ENCODE measurements at places on chromosomes 4 and X.

- H3K4me1 ChIP-seq: no peaks in the 10 kb centered on the region
- H3K4me3 ChIP-seq: no peak overlapping the region
- no peaks in the 10 kb centered on the region for H3K36me3 ChIP-seq
- DNase-seq: no peak
Measured at GRCh38 chr4:158767451-158767850, 1.4 kb upstream of the FNIP2 start.

GRCh38 chr4:55444827-55445226, 49.1 kb downstream of the TMEM165 start:
- no peak overlapping the region for H3K27ac ChIP-seq
- peaks cover 52% of the 10 kb centered on the region for H3K36me3 ChIP-seq
- H3K27me3 ChIP-seq: no peaks in the 10 kb centered on the region
- no peak for DNase-seq

GRCh38 chr4:153518001-153518400, 51.8 kb downstream of the TMEM131L start:
- DNase-seq: peak; percentile 48
- H3K27ac ChIP-seq: peak overlapping the region; percentile 92
- peaks cover 54% of the 10 kb centered on the region for H3K36me3 ChIP-seq

DNA sequence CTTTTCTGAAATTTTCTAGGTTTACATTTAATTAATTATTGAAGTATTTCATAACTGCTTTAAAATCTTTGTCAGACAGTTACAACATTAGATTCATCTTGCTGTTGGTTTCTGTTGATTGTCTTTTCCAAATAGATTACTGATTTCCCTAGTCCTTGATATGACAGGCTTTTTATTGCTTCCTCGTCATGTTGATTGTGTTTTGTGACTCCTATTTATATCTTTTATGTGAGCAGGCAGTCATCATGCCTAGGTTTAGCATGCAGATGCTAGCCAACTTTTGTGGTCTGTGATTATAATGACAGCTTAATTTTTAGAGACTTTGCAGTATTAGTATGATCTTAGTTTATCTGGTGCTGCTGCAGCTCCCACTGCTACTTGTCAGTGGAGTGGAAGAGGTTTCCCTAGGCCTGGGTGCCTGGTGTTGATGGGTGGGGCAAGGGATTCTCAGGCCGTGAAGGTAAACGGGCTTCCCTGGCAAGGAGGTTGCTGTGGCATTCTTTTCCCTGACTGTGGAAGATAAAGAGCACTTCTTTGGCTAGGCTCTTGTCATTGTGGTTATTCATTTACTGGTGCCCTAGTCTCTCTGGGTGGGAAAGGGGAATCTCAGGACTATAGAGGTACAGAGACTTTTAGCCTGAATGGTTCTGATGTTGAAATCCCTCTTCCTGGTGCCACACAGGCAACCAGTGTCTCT, 65.7 kb downstream of the SERPINA7 start:
- no peaks in the 10 kb centered on the region for H3K4me1 ChIP-seq
- no peak for DNase-seq
- H3K27ac ChIP-seq: no peak overlapping the region
- no peak overlapping the region for H3K4me3 ChIP-seq

DNA sequence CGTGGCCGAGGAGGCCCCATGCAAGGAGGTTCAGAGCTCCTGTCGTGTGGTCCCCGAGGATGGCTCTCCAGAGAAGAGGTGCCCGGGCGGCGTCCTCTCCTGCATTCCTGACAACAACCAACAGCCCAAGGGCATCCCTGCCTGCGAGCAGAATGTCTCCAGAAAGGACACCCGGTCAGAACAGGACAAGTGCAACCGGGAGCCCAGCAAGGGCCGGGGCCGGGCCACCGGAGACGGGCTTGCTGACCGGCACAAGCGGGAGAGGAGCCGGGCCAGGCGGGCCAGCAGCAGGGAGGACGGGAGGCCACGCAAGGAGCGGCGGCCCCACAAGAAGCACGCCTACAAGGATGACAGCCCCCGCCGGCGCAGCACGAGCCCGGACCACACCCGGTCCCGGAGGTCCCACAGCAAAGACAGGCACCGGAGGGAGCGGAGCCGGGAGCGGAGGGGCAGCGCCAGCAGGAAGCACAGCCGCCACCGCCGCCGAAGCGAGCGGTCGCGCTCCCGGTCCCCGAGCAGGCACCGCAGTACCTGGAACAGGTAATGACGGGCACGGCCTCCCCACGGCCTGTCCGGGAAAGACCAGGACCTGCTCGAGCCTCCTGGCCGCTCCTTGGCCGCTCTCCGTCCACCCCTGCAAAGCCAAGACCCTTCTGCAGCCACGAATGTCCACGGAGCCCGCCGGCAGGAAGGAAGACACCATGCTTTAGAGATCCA, 9.8 kb downstream of the AKAP17A start:
- H3K36me3 ChIP-seq: peaks cover 73% of the 10 kb centered on the region
- H3K27me3 ChIP-seq: no peaks in the 10 kb centered on the region
- no peaks in the 10 kb centered on the region for H3K4me1 ChIP-seq
- no peak overlapping the region for H3K27ac ChIP-seq
- no peak for DNase-seq
- no peak overlapping the region for H3K4me3 ChIP-seq

DNA sequence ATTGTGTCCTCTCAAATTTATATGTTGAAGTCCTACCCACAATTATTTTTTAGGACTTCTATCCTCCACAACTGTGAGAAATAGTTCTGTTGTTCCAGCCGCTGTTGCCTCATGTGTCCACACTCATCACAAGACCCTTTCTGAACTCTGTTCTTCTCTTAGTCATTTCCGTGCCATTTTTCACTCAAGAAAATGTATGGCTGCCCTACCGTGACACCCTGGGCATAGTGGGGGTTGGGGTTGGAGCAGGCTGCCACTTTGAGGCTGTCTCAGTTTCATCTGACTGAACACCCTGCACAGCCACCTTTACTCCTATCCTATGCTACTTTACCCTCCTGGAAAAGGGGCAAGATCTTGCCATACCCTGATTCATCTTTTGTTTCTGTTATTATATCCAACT, 319.1 kb downstream of the TENM3 start:
- H3K36me3 ChIP-seq: no peaks in the 10 kb centered on the region
- no peak for DNase-seq
- H3K27ac ChIP-seq: no peak overlapping the region
- no peaks in the 10 kb centered on the region for H3K27me3 ChIP-seq
- H3K4me1 ChIP-seq: no peaks in the 10 kb centered on the region
- no peak overlapping the region for H3K4me3 ChIP-seq

GRCh38 chr4:158811216-158811540, 42.4 kb downstream of the FNIP2 start:
- H3K4me3 ChIP-seq: no peak overlapping the region
- H3K4me1 ChIP-seq: no peaks in the 10 kb centered on the region
- no peak overlapping the region for H3K27ac ChIP-seq
- no peaks in the 10 kb centered on the region for H3K36me3 ChIP-seq
- H3K27me3 ChIP-seq: no peaks in the 10 kb centered on the region
- no peak for DNase-seq

- no peaks in the 10 kb centered on the region for H3K27me3 ChIP-seq
- no peaks in the 10 kb centered on the region for H3K36me3 ChIP-seq
- DNase-seq: no peak
- no peak overlapping the region for H3K4me3 ChIP-seq
- no peak overlapping the region for H3K27ac ChIP-seq
Measured at GRCh38 chr4:81786063-81786763, 314.5 kb upstream of the RASGEF1B start.

DNA sequence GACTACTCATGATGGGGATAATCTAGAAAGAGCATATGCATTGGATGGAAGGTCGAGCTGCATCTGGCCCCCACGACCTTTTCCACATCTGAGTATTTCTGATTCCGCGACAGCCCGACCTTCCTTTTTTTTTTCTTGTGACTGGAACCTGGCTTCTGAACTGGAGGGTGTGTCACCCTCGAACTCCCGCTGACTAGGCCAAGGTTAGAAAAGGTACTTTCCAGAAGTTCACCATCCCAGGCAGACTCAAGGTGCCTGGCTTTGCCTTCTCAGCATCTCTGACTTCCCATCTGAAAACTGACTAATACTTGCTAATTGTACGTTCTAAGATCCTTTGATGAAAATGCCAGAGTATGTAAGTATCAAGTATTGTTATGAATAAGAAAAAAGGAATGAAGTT, 49.3 kb upstream of the CD40LG start:
- H3K4me3 ChIP-seq: no peak overlapping the region
- H3K27me3 ChIP-seq: no peaks in the 10 kb centered on the region
- no peaks in the 10 kb centered on the region for H3K36me3 ChIP-seq
- H3K4me1 ChIP-seq: no peaks in the 10 kb centered on the region

DNA sequence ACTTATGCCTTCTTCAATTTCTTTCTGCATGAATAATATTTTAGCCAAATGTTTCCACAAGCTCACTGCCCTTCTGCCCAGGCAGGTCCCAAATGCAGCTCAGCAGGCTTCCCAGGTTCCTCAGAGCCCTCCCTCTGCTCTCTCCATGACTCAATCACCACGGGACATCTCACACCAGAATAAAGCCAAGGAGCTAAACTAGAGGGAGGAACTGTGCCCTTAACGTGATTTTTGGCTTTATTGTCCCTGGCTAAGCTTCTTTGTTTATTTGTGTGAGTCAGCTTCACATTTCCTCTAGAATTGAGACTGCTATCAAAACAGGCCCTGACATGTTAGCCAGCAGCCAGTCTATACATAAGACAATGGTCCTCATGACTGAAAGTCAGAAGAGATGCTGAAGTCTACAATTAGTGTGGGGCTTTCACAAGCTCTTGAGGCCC, 186.4 kb upstream of the GALNT7 start:
- H3K27ac ChIP-seq: no peak overlapping the region
- no peak for DNase-seq
- no peaks in the 10 kb centered on the region for H3K4me1 ChIP-seq
- H3K36me3 ChIP-seq: no peaks in the 10 kb centered on the region

DNA sequence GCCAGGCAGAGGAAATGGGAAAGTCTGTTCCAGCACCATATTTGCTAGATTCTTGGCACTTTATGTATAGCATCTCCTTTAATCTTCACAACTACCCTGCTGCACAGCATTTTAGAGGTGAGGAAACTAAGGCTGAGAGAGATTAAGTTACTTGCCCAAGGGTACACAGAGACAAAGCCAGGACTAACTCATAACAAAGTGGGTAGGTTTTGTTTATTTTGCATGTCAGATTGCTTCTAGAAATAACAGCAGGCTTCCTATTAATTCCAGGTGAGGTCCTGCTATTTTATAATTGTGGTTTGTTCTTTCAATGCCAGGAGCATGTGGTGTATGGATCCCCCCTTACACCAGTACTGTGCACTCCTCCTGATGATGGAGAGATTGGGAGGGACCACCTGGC, 15.0 kb downstream of the TCEANC start:
- peaks cover 3% of the 10 kb centered on the region for H3K4me1 ChIP-seq
- DNase-seq: no peak
- no peak overlapping the region for H3K4me3 ChIP-seq

GRCh38 chr4:125392694-125393093, 77.9 kb downstream of the FAT4 start:
- H3K27me3 ChIP-seq: no peaks in the 10 kb centered on the region
- H3K4me1 ChIP-seq: no peaks in the 10 kb centered on the region
- no peak overlapping the region for H3K4me3 ChIP-seq
- H3K27ac ChIP-seq: no peak overlapping the region
- H3K36me3 ChIP-seq: no peaks in the 10 kb centered on the region

DNA sequence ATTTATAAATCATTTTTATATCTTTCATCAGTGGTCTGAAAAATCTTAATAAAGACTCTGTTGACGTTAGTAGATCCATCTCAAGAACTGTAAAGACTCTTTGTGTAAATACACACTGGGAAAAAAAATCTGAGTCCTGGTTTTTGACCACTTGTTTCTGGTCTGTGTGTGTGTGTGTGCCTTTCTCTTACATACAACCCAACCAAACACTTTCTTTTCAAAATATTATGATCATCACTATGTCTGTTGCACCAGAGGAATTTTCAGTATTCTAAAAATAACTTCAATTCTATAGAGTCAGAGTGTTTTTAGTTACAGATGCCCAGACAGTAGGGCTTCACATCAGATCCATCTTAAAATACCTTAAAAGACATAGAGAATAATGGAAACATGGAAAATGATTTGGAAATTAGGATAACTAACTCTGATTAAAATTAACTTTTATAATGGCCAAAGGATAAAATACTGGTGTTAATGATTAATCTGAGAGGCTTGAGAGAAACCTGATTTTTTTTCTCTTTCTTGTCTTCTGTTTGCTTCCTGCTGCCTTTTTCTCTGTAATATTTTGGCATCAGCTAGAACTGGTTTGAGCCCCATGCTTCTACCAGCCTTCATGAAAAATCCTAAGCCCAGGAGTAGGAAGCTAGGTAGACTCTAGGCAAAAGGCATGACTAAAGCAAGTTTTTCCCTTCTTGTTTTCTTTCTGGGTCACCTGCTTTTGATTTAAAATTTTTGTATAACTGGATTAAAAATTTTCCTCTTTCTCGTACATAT, 99.7 kb downstream of the ATXN3L start:
- no peak overlapping the region for H3K4me3 ChIP-seq
- no peaks in the 10 kb centered on the region for H3K27me3 ChIP-seq
- H3K27ac ChIP-seq: no peak overlapping the region
- H3K4me1 ChIP-seq: no peaks in the 10 kb centered on the region
- H3K36me3 ChIP-seq: no peaks in the 10 kb centered on the region

- no peak overlapping the region for H3K27ac ChIP-seq
- DNase-seq: peak; percentile 4
- H3K36me3 ChIP-seq: no peaks in the 10 kb centered on the region
- H3K27me3 ChIP-seq: no peaks in the 10 kb centered on the region
Measured at GRCh38 chrX:72094894-72095293, 36.8 kb downstream of the RTL5 start.

GRCh38 chr4:7673121-7673520, 238.4 kb upstream of the PSAPL1 start:
- H3K4me3 ChIP-seq: no peak overlapping the region
- H3K27me3 ChIP-seq: peaks cover 9% of the 10 kb centered on the region
- H3K4me1 ChIP-seq: no peaks in the 10 kb centered on the region
- no peak for DNase-seq
- no peak overlapping the region for H3K27ac ChIP-seq

GRCh38 chr4:98055800-98056501, 87.3 kb downstream of the STPG2 start:
- no peaks in the 10 kb centered on the region for H3K4me1 ChIP-seq
- DNase-seq: no peak
- no peaks in the 10 kb centered on the region for H3K27me3 ChIP-seq
- H3K4me3 ChIP-seq: no peak overlapping the region

DNA sequence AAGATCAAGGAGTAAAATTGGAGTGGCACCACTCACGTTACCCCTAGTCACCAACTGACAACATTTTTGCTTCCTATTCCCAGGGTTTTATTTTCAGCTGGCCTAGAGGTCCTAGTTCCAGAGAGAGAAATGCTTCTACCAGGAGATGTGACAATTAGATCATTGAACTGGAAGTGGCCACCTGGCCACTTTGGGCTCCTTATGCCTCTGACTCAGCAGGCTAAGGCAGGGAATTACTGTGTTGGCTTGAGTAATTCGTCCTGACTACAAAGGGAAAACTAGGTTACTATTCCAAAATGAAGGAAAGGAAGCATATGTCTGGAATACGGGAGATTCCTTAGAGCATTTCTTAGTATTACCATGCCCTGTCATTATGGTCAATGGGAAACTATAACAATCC, 831.6 kb upstream of the NDST4 start:
- DNase-seq: no peak
- no peaks in the 10 kb centered on the region for H3K36me3 ChIP-seq
- H3K4me3 ChIP-seq: no peak overlapping the region
- H3K27ac ChIP-seq: no peak overlapping the region

GRCh38 chr4:10184041-10184440, 67.4 kb upstream of the WDR1 start:
- no peak for DNase-seq
- H3K36me3 ChIP-seq: no peaks in the 10 kb centered on the region
- H3K27me3 ChIP-seq: peaks cover 2% of the 10 kb centered on the region

GRCh38 chr4:41866799-41867677, 68.2 kb upstream of the TMEM33 start:
- no peaks in the 10 kb centered on the region for H3K4me1 ChIP-seq
- no peaks in the 10 kb centered on the region for H3K36me3 ChIP-seq
- H3K27me3 ChIP-seq: peaks cover 7% of the 10 kb centered on the region
- no peak overlapping the region for H3K4me3 ChIP-seq

All from DND-41 (cell line).